ENCODE measurements at places on chromosomes 4 and X.

- no peak for DNase-seq
Observed at GRCh38 chr4:13588954-13589353, 38.6 kb downstream of the BOD1L1 start.

GRCh38 chr4:3218824-3219760 lies 29.9 kb upstream of the MSANTD1 start:
- DNase-seq, result no peak

- no peak for DNase-seq
Observed at GRCh38 chr4:165094873-165095272, 17.8 kb downstream of the TMEM192 start.

- no peak for DNase-seq
Observed at GRCh38 chrX:73963682-73964081, 340.3 kb upstream of the ZCCHC13 start.

DNA sequence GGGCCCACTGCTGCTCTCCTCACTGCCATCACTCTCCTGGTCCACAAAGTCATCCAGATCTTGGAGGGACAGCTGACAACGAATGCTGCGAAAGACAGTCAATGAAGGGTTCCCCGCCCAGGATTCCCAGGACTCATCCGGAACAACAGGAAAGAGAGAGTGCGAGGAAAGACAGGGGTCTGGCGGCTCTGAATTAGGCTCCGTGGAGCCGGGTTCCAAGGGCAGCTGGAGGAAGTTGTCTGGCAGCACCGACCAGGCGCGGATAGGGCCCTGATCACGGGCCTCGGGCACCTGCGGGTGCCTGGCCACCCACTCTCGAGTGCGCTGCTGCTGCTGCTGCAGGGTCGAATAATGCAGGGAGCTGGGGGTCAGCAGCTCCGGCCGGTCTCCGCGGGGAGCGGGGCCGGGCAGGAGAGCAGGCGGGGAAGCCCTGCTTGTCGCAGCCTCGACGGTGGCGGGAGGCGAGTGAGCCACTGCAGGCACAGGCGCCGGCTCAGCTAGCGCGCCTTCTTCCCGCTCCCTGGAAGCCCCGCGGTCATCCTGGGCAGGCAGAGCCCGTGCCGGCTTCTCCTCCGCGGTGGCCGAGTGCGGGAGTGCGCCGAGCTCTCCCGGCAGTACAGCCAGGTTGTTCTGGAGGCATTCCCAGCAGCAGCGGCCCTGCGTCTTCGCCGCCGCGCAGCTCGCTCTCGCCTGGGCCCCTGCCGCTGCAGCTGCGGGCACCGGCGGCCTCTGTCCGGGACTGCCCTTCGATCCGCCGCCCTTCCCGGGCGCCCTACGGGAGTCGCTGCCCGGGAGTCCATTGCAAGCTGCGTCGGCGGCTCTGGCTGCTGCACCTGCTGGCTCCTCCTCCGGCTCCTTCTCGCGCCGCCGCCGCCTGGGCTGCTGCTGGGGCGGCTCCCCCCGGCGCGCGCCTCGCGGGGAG lies 1.1 kb downstream of the SOWAHB start:
- peak; percentile 21 for DNase-seq

DNA sequence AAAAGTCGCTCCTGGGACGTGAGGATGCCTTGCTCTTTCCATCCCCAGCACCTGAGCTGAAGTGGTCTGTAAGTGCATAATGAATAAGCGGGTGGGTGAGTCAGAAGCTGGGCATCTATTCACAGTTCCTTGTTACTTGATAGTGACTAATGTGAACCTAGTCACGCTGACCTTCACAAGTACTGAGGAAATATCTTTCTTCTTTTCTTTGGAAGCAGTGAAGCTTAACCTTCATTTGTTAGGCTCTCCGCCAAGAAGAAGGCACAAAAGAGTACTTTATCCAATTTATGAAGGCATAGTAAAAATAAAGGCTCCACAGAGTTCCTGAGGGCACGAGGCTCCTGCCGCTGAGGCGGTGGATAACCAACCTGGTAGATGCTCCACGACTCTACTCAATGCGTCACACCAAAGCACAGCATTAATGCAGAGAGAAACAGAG lies 475.7 kb upstream of the SLIT2 start:
- no peak for DNase-seq

- DNase-seq, result no peak
Observed at GRCh38 chr4:132427125-132427524, 722.0 kb upstream of the PCDH10 start.

GRCh38 chr4:105291925-105292324 lies 145.2 kb downstream of the TET2 start:
- no peak for DNase-seq

All from CD4-positive, alpha-beta T cell treated with Interleukin-10 for 1 hour (primary cell).